Testis (tissue), 5 donors: ENCODE measurements at places on chromosomes 16 and 17. TPM values are rescaled to one million over a fixed set of nuclear protein-coding genes. Genes with fewer than 3 reads are reported as not detected.

DNA sequence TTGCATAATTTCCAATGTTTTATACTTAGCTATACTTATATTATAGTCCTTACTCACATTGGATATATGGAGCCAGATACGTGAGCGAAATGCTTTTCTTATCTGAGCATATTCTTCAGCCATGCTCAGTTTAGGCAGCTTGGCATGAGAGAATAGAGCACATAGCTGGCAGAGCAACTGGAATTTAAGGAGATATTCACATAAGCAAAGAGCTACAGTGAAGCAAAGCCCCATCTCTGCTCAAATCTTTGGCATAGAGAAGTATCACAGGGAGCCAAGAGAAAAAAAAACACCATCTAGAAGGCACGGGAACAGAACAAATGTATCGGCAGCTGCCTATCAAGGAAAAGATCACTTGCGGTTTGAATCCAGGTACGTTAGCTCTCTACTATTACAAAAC is 734.2 kb upstream of the KIF2B start:
- H3K27me3 ChIP-seq, result no peaks in the 10 kb centered on the region
- H3K27ac ChIP-seq, result no peak overlapping the region
- no peaks in the 10 kb centered on the region for H3K4me1 ChIP-seq
- no peak overlapping the region for H3K4me3 ChIP-seq

GRCh38 chr16:84271866-84272265 is 22.8 kb upstream of the WFDC1 start:
- H3K36me3 ChIP-seq, result no peaks in the 10 kb centered on the region
- DNase-seq, result no peak
- no peak overlapping the region for H3K4me3 ChIP-seq
- no peaks in the 10 kb centered on the region for H3K4me1 ChIP-seq

DNA sequence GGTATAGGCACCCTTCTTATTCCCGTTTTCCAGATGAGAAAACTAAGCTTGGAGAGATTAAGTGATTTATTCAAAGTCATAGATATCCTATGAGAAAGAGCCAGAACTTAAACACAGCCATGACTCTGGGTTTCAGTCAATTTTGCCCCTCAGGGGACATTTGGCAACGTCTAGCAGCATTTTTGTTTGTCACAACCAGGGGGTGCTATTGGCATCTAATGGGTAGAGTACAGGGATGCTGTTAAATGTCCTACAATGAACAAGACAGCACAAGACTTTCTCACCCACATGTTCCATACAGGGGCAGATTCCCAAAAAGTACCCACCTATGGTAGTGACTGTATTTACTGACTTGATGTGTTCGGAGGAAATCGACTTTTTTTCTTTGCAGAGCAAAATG is 4.8 kb upstream of the SHISA9 start:
- H3K4me3 ChIP-seq, result no peak overlapping the region
- H3K4me1 ChIP-seq, result peaks cover 4% of the 10 kb centered on the region
- no peaks in the 10 kb centered on the region for H3K36me3 ChIP-seq
- no peak for DNase-seq
- no peak overlapping the region for H3K27ac ChIP-seq

DNA sequence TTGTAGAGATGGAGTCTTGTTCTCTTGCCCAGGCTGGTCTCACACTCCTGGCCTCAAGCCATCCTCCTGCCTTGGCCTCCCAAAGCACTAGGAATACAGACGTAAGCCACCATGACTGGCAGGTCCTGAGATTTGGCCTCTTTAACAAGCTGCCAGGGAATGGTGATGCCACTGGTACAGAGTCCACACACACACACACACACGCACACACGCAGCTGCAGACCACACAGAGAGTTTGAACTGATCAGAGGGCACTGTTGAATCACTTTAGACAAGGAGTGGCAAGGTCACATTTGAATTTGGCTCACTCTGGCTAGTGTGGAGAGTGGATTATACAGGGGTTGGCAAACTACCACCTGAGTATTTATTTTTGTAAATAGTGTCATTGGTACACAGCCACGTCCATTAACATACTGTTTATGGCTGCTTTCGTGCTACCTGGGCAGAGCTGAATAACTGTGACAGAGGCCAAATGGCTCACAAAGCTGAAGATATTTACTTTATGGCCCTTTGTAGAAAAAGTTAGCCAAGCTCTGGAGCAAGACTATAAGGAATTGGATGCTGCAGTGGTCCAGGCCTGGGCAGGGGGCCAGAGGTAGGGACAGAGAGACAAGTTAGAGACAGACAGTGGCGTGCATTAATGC is 9.9 kb downstream of the ITPRIPL2 start:
- H3K4me1 ChIP-seq, result peaks cover 9% of the 10 kb centered on the region
- no peak overlapping the region for H3K27ac ChIP-seq
- DNase-seq, result no peak
- H3K27me3 ChIP-seq, result no peaks in the 10 kb centered on the region

GRCh38 chr17:79671085-79671694 is 59.6 kb upstream of the ENPP7 start:
- no peak overlapping the region for H3K4me3 ChIP-seq
- H3K4me1 ChIP-seq, result no peaks in the 10 kb centered on the region
- no peak overlapping the region for H3K27ac ChIP-seq
- H3K27me3 ChIP-seq, result no peaks in the 10 kb centered on the region

Gene C17orf50
- 154 TPM for polyA plus RNA-seq

DNA sequence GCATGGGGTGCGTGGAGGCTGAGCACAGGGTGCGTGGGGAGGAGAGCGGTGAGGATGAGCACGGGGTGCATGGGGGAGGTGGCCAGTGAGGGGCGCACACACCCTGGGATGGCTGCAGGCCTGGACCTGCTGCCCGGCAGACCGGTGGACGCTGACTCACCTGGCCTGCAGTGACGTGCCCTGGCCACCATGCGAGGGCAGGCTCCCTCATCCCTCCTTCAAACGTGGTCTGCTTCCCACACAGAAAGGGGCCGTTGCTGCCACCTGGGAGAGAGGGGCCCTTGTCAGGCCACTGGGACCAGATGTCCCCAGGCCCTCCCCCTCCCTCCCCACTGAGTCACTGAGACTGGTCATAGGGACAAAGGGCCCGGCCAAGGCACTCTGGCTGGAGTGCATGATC is 20.1 kb upstream of the APRT start:
- no peaks in the 10 kb centered on the region for H3K4me1 ChIP-seq
- DNase-seq, result no peak
- no peak overlapping the region for H3K4me3 ChIP-seq

GRCh38 chr16:48538746-48539484 is 71.1 kb downstream of the N4BP1 start:
- H3K4me1 ChIP-seq, result peaks cover 29% of the 10 kb centered on the region
- H3K27ac ChIP-seq, result no peak overlapping the region
- H3K36me3 ChIP-seq, result no peaks in the 10 kb centered on the region
- no peak overlapping the region for H3K4me3 ChIP-seq

- H3K4me1 ChIP-seq, result peaks cover 16% of the 10 kb centered on the region
- no peak overlapping the region for H3K27ac ChIP-seq
- no peaks in the 10 kb centered on the region for H3K36me3 ChIP-seq
- no peak for DNase-seq
- H3K4me3 ChIP-seq, result no peak overlapping the region
These were observed 19.5 kb downstream of the USP7 start for GRCh38 chr16:8943966-8944759.

DNA sequence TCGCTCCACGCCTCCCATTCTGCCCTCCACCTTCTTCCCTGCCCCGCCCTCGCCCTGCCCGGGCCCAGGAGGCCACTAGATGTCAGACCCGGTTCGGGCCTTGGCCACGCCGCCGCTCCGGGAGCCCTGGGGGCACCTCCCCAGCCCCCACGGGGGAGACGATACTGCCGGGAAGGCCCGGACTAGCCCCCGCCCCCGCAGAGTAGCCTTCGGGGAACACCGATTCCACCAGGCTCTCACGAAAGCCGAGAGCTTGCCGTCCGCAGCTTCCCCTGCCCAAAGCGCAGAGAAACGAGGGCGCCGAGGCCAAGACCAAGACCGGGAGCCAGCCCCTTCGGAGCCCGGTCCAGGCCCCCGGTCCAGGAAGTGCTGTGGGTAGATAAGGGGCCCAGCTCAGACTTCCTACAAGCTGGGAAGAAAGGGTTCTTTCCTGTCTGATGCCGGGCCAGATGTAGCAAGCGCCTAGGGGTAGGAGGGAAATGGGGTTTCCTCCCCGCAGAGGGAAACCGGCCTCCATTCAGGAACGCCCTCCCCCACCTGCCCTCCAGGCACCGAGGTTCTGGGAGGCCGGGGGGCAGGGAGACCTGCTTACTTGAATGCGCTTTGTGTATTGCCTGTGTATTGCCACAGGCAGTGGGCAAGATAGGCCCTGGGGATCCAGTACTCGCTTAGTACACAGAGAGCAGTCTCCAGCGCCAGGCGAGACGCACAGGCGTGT is 806 bp upstream of the CYB561 start:
- H3K27ac ChIP-seq, result peak overlapping the region; percentile 82
- peak; percentile 68 for DNase-seq
- no peaks in the 10 kb centered on the region for H3K36me3 ChIP-seq
- peaks cover 23% of the 10 kb centered on the region for H3K4me1 ChIP-seq

DNA sequence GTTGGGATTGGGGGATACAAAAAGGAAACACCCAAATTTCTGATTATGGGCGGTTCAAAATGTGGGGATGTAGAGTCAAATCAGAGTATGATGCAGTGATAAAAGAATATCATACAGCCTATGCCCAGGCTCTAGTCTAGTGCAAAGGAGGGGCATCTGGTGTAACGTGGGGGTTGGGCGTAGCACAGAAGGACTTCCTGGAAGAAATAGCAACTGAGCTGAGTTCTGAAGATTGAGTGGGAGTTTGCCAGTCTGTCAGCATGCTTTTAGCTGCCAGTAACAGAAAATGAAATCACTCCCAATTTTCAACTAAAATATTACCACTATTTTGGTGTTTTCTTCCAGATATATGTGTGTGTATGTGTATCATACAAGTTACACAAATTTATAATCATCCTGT is 196.9 kb downstream of the SPECC1 start:
- peak; percentile 78 for DNase-seq
- no peaks in the 10 kb centered on the region for H3K27me3 ChIP-seq
- no peaks in the 10 kb centered on the region for H3K36me3 ChIP-seq
- peaks cover 32% of the 10 kb centered on the region for H3K4me1 ChIP-seq
- H3K4me3 ChIP-seq, result no peak overlapping the region
- no peak overlapping the region for H3K27ac ChIP-seq

Gene HEXIM2
- 76.8 TPM for polyA plus RNA-seq

GRCh38 chr17:42111871-42112551 is 503 bp downstream of the DHX58 start:
- no peaks in the 10 kb centered on the region for H3K36me3 ChIP-seq
- no peaks in the 10 kb centered on the region for H3K27me3 ChIP-seq
- peak overlapping the region; percentile 93 for H3K27ac ChIP-seq
- peak; percentile 46 for DNase-seq
- peak overlapping the region; percentile 68 for H3K4me3 ChIP-seq
- H3K4me1 ChIP-seq, result peaks cover 31% of the 10 kb centered on the region

- H3K4me3 ChIP-seq, result no peak overlapping the region
- DNase-seq, result no peak
- H3K36me3 ChIP-seq, result no peaks in the 10 kb centered on the region
- H3K4me1 ChIP-seq, result no peaks in the 10 kb centered on the region
- no peak overlapping the region for H3K27ac ChIP-seq
- no peaks in the 10 kb centered on the region for H3K27me3 ChIP-seq
These were observed 7.4 kb downstream of the GSDMA start for GRCh38 chr17:39970157-39970692.

GRCh38 chr17:29663155-29663554 is 40.4 kb upstream of the CORO6 start:
- no peak overlapping the region for H3K27ac ChIP-seq
- no peak for DNase-seq
- no peaks in the 10 kb centered on the region for H3K36me3 ChIP-seq
- H3K27me3 ChIP-seq, result no peaks in the 10 kb centered on the region
- no peak overlapping the region for H3K4me3 ChIP-seq

Gene NME3
- polyA plus RNA-seq, result 29.3 TPM

Gene CCL14
- 57.5 TPM for polyA plus RNA-seq

- H3K4me1 ChIP-seq, result no peaks in the 10 kb centered on the region
- DNase-seq, result no peak
- no peaks in the 10 kb centered on the region for H3K36me3 ChIP-seq
- no peak overlapping the region for H3K27ac ChIP-seq
These were observed 2.6 kb upstream of the SRL start for GRCh38 chr16:4244254-4245076.

DNA sequence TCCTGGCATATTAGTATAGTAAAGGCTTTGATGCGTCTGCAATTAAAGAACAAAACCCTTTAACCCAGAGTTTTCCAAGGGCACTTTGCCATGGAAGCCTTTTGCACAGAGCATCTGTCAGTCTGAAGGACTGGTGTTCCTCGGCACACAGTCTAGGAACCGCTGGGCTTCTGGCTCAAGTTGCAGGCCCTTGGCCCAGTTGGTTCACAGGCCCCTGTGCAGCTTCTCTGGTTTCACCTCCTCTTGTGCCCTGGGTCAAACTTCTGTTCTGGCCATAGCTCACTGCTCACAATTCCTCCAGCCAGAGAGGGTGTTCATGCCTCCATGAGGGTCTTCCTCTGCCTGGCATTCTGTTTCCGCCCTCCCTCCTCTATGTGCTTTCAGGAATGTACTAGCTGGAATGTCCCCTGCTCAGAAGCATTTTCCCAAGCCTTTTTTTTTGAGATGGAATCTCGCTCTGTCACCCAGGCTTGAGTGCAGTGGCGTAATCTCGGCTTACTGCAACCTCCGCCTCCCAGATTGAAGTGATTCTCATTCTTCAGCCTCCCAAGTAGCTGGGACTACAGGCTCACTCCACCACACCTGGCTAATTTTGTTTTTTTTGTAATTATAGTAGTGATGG is 34.5 kb upstream of the TEX2 start:
- DNase-seq, result no peak
- no peak overlapping the region for H3K4me3 ChIP-seq
- no peak overlapping the region for H3K27ac ChIP-seq
- no peaks in the 10 kb centered on the region for H3K4me1 ChIP-seq
- H3K36me3 ChIP-seq, result no peaks in the 10 kb centered on the region
- H3K27me3 ChIP-seq, result no peaks in the 10 kb centered on the region

Gene PABPN1L
- polyA plus RNA-seq, result 0.34 TPM
